GM10248 (cell line): ENCODE measurements at places on chromosomes 7 and 10.

DNA sequence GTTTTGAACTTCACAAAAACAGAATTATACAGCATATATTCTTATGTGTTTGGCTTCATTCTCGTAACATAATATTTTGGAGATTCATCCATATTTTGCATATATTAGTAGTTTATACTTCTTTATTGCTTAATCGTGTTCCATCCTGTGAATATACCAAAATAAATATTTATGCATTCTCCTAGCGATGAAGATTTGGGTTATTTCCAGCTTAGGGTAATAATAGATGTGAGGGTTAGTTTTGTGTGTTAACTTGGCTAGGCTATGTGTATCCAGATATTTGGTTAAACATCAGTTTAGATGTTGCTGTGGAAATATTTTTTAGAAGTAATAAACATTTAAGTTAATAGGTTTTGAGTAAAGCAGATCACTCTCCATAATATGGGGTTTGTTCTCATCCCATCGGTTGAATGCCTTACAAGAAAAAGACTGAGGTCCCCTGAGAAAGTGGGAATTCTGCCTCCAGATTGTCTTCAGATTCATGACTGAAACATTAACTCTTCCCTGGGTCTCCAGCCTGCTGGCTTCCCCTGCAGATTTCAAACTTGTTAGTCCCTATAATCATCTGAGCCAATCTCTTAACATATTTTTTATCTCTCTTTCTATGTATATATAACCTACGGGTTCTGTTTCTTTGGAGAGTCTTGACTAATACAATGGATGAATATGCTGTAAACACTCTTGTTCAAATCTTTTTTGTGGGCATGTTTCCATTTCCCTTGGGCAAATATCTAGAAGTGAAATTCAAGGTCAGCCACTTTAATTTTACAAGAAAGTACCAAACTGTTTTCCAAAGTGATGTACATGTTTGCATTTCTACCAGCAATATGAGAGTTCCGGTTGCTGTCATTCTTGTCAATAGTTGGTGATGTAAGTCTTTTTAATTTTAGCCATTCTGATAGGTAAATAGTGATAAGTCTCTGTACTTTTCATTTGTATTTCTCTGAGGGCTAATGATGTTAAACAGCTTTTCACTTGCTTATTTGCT is 48.7 kb downstream of the PDK4 start:
- no peak for DNase-seq

DNA sequence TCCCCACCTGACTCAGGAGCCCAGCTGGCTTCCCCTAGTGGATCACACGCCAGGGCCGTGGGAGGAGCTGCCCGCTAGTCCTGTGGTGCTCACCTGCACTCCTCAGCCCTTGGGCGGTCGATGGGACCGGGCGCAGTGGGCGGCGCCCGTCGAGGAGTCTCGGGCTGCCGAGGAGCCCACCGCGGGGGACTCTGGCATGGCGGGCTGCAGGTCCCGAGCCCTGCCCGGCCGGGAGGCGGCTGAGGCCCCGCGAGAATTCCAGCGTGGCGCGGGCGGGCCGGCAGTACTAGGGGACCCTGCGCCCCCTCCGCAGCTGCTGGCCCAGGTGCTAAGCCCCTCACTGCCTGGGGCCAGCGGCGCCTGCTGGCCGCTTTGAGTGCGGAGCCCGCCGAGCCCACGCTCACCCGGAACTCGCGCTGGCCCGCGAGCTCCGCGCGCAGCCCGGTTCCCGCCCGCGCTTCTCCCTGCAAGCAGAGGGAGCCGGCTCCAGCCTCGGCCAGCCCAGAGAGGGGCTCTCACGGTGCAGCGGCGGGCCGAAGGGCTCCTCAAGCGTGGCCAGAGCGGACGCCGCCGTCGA is 367.9 kb downstream of the TYW1 start:
- no peak for DNase-seq

DNA sequence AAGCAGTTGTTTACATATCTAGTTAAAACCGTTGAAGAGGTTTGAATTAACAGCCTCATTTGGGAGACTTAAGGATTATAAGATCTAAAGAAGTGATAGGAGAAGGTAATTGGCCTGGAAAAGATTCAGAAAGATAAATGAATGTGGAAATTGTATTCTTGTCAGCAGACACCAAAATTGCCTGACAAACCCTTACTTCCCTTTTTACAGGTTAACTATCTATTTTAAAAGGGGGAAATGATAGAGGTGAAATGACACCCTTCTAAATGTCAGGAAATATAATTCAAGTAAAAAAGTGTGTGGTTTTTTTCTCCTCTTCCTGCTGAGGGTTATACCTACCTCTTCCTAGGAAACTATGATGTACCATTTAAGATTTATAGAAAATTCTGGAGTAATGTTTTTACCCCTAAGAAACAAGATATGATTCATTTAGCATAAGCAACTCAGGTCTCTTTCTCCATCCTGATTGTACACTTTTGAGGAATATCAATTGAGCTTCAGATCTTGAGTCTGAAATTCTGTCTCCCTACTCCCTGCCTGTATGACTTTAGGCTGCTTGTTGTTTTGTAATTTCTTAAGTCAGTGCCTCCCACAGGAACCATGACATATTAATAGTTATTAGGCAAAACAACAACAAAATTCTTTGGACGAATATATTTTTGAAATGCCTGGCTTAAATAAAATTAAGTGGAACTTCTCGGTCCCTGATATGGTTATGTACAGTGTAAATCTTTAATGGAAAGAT is 250.4 kb downstream of the RNLS start:
- DNase-seq = no peak

DNA sequence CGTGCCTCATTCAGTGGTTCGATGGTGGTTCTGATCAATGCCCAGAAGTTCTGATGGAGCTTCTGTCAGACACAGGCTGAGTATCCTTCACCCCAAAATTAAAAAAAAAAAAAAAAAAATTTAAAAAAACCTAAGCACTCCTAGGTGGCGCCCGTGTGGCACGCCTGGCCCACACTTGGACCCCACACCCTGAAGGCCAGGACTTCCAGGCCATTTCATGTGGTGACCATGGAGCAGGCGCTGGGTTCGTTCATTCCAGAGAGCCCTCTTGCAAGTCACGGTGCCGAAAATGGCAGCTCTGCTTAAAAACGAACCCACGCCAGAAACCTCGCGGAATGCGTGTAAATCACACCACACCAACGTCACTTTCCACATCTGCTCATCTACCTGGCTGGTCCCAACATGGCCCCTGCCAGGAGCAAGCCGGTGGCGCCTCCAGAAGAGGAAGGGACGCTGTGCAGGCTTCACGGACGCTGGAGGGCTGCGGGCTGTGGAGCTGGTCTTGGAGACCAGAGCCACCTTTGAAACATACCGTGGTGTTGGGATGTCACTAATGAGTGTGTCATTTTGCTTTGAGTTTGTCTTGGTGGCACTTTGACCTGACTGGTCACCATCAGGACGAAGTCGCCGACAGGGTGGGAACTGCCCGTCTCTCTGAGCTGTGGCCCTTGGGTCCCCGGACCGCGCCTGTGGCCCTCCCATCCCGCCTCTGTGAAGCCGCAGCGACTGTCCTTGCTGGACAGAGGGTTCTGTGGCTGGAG is 46.0 kb upstream of the PRKAR1B start:
- DNase-seq = no peak

GRCh38 chr10:13001041-13001886 is at the start of gene CCDC3:
CCDC3 (minus strand) TSS chr10:13001713; CDS start chr10:13001570, 143 bp downstream.
- peak; percentile 23 for DNase-seq

GRCh38 chr7:20021831-20022230 is 195.4 kb downstream of the MACC1 start:
- DNase-seq = no peak

GRCh38 chr7:45585628-45586027 is 11.5 kb downstream of the ADCY1 start:
- DNase-seq = no peak

DNA sequence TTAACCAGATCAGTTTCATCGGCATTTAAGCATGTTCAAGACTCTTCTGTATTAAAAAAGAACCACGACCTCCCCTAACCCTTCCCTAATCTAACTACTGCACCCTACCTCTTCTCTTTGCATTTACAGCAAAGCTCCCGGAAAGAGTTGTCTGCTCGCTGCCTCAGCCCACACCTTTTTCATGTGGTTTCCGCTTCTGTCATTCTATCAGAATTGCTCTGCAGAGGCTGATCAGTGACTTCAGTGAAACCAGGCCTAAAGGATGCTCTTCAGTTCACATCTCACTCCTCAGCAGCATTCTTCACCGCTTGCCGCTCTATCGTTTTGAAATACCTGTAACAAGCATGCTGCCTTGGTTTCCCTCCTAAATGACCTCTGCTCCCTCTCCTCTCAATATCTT is 160.9 kb downstream of the SDK1 start:
- DNase-seq = no peak

- DNase-seq = no peak
These were observed 35.8 kb downstream of the PRF1 start for GRCh38 chr10:70566515-70567290.

GRCh38 chr10:114703377-114704107 is 45.5 kb upstream of the ABLIM1 start:
- DNase-seq = peak; percentile 17

DNA sequence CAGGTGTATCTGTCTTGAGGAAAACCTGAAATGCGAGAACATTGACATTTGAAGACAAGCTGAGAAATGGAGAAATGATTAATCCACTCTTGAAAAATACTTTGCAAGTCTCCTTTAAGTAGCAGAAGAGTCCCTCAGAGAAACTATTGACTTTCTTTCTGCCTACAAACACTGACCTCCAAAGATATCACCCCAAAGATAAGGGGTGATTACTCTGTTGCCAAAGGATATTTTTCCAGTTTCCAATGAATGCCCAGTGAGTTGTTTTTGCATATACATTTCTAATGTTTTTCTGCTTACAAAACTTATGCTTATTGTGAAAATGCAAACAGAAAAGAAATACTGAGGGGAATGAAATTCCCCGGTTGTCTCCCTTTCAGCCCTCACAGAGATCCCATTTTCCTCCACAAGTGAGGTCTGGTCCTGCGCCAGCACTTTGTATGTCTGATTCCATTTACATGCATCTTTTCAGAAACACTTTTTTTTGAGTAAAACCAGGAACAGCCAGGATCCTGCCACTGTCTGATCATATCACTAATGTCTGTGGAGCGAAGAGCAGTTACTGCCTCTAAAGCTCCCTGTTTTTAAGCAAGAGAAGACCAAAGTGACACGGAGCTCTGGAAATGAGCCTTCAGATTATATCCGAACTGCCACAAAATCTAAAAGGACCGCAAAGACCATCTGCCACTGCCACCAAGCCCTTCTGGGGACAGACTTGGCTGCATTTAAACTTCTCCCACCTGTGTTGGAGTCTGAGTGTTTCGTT is 82.9 kb upstream of the PDCD4 start:
- no peak for DNase-seq

- peak; percentile 69 for DNase-seq
These were observed 435.8 kb upstream of the MGMT start for GRCh38 chr10:129030996-129031843.

GRCh38 chr7:330511-331230 is 40.7 kb downstream of the FOXL3 start:
- DNase-seq = no peak

- no peak for DNase-seq
These were observed 52.0 kb upstream of the NRF1 start for GRCh38 chr7:129559564-129559963.

DNA sequence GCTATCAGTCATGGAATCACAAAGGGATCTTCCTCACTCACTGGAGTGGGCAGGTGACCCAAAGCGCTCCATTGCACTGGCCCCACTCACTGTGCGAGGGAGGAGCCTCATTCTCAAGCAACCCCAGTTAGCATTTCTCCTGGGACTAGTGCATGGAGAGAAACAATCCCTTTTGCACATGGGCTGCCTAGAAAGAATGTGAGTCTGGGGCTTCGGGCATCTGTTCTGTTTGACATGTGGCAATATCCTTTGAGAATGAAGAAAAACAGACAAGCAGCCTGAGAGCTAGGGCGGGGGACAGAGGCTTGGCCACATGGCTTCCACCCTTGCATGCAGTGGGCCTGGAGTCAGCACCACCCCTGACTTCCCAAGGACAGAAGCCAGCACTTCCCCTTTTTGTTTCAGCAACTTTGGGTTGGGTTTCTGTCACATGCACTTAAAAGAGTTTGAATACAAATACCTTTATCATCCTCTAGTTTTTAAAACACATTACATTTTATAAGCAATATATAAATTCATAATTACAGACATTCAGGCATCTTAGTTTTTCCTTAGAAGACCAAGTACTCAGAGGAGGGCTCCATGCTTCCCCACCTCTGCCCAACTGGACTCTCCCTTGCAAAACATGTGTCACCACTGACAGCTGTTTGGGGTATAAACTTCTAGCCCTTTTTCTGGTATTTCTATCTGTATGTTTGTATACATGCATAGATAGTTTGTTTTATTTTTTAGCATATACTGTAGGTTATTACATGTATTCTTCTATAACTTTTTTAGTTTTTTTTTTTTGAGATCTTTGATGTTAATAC is 73.8 kb downstream of the RBM20 start:
- DNase-seq = peak; percentile 42

DNA sequence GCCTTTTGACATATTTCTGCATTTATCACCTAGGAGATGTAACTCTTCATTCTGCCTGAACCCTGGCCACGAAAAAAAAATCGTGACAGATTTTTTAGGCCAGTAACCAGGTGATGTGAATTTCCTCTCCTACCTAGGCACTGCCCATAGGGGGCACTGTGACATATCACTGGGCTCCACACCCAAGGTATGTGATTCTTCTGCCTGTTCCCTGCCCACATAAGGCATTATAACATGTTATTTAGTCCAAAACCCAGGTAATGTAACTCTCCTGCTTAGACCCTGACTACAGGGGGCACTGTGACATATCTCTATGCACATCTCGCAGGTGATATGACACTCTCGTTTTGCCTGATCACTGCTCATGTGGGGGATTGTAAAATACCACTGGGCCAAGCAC is 29.5 kb upstream of the ZNF107 start:
- no peak for DNase-seq

GRCh38 chr7:100176096-100177044 is 811 bp downstream of the GPC2 start:
- no peak for DNase-seq

- DNase-seq = no peak
These were observed 17.6 kb upstream of the SCIN start for GRCh38 chr7:12552876-12553275.

DNA sequence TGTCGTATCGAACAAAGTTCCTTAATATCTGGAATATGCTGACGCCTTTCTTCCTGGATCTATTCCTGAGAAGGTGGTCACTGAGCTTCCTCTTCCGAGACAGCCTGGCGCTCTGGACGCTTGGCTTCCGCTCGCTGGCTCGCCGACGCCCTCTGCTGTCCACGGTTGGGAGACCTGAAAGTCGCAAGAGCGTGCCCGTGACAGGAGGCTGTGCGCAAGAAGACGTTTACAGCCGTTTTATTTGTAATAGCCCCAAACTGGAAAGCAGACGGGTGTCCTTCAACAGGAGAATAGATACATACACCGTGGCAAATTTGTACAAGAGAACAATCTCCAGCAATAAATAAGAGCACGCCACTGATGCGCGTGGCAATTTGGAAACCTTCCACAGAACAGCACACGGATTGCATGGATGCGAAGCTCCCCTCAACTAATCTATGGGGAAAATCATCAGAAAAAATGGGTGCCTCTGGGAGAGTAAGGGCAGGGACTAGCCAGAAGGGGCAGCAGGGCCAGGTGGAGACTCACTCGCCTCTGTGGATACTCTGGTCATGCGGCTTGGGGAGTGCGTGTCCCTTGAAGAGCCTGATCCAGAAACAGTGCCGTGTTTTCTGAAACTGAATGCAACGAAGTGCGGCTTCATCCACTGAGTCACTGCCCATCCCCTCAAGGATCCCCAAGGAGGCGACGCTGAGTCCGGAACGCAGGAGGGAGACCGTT is 41.5 kb upstream of the BNIP3 start:
- peak; percentile 85 for DNase-seq
